Activated T-cell treated with anti-CD3 and anti-CD28 coated beads, Interleukin-2, amount 50 U/mL, for 72 hours (primary cell): ENCODE measurements at places on chromosomes 7 and 10.

DNA sequence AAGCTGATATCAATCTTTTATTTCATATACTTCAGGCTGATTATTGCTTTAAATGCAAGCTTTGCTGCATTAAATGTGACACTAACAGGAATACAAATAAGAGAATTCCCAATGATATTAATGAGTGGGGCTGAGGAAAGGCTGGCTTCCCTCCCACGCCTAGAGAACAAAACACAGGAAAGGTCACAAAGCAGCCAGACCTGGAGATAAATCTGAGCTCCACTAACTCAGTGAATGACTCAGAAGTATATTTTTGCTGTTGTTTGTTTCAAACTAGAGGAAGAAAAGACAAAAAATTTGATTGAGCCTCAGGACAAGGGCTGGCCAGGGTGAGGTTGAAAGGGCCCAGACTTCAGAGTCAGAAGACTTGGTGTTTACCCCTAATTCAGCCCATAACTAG is 88.1 kb downstream of the XPNPEP1 start:
- no peak for DNase-seq
- H3K4me3 ChIP-seq, result no peak overlapping the region
- peaks cover 5% of the 10 kb centered on the region for H3K4me1 ChIP-seq
- peaks cover 9% of the 10 kb centered on the region for H3K27me3 ChIP-seq

DNA sequence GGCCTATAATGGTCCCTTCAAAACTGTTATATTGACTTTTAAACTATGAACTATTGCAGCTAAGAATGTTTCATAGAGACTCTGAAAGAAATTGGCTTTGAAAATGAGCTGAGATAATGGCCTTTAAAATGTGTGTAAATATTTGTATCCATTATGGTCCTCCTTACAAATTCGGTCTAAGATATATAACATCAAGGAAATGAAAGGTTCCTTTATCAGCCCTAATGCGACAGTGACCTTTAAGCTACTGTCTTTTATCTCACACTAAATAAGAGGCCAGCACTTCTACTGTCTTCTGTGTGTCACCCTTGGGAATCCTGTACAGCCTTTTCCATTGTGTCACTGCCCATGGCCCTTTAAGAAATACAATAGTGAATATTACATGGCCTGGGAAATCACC is 19.5 kb downstream of the COL28A1 start:
- H3K4me1 ChIP-seq, result no peaks in the 10 kb centered on the region
- H3K27ac ChIP-seq, result no peak overlapping the region
- no peaks in the 10 kb centered on the region for H3K36me3 ChIP-seq
- no peak for DNase-seq

- DNase-seq, result no peak
- no peaks in the 10 kb centered on the region for H3K36me3 ChIP-seq
- peaks cover 21% of the 10 kb centered on the region for H3K4me1 ChIP-seq
- no peak overlapping the region for H3K27ac ChIP-seq
- H3K27me3 ChIP-seq, result no peaks in the 10 kb centered on the region
These were observed 31.2 kb downstream of the RAB18 start for GRCh38 chr10:27535317-27535716.

GRCh38 chr10:6396652-6397051 is 183.4 kb downstream of the PRKCQ start:
- peaks cover under 1% of the 10 kb centered on the region for H3K27me3 ChIP-seq
- no peak overlapping the region for H3K4me3 ChIP-seq
- no peak overlapping the region for H3K27ac ChIP-seq

DNA sequence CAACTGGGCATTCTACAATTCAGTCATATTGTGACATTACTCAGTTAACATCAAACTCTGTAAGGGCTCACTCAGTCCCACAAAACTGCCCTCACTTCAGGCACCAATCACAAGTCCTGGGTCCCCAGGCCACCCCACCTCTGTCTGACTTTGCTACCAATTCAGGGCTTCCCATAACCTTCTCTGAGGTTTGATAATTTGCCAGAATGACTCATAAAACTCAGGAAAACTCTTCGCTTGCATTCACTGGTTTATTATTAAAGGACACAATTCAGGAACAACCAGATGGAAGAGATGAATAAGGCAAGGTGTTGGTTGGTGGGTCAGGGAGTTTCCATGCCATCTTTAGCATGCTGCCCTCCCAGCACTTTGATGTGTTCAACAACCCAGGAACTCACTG is 41.3 kb downstream of the AVL9 start:
- H3K4me3 ChIP-seq, result no peak overlapping the region
- H3K36me3 ChIP-seq, result no peaks in the 10 kb centered on the region
- no peaks in the 10 kb centered on the region for H3K27me3 ChIP-seq
